Activated T-cell treated with anti-CD3 and anti-CD28 coated beads for 4 hours (primary cell): ENCODE measurements at places on chromosomes 7 and 10.

GRCh38 chr10:113390896-113391295 is 162.0 kb upstream of the HABP2 start:
- DNase-seq = no peak

DNA sequence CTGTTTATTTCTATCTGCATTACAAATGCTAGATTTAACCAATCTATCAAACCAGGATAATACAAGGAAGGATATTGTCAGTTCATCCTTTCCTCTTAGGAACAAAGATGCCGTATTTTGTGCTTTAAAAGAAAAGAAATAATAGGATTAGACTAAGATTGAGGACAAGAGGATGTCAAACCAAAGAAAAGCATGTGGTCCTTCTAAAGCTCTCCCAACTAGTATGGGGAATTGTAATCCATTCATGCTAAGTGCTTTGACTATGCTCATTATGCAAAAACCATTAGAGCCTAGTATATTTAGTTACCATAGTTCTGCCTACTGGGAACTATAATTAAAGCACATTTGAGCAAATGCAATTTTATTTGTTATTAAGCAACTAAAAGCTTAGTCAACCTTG is 280.2 kb downstream of the GRM8 start:
- DNase-seq = no peak

DNA sequence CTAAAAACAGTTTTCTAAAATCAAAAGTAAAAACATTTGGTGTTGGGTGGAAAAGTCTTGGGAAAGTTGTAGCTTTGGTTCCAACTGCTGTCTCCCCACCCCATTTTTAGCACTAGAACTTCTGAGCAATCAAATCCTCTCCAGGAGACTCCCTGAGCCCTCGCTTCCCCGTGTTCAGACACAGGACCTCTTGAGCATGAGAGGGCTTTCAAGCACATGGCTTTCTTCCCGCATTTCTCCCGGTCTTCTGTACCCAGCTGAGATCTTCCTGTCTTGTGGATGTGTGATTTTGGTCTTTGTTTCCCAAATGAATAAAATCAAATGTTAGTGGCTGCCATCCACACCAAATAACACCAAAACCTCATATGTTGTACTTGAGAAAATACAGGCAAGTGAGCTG is 5.0 kb downstream of the CXCL12 start:
- no peak for DNase-seq

DNA sequence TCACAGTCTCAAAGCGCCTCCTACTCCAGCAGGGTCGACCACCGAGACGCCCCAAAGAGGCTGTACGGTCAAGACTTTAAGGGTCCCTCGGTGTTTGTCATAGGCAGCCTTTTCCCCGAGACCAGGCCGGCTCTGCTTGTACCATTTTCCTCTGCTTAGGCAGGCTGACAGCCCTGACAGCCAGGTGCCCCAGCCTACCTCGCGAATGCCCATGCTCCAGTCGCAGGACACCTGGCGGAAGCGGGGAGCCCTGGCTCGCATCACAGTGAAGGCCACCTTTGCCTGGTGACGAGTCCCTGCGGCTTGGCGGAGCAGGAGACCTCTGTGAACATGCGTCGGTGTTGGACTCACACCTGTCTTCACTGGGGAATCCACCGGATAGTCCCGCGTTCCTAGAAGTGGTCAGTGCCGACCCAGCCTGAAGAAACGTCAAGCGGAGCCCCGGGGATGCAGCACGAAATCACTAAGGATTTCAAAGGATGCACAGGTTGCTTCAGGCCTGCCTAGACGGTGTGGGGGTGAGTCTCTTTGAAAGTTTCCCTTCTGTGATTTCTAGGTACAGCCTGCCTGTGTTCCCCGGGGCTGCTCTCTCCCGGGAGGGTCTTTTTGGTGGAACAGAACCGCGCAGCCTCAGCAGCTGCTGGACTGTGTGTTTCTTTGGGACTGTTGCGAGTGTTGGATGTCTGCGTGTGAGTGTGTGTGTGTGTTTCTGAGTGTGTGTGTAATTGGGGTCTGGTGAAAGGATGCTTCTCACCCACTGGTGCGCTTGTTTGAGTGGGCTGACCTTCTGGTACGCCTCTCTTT is 30.5 kb upstream of the ZNF273 start:
- DNase-seq = no peak

DNA sequence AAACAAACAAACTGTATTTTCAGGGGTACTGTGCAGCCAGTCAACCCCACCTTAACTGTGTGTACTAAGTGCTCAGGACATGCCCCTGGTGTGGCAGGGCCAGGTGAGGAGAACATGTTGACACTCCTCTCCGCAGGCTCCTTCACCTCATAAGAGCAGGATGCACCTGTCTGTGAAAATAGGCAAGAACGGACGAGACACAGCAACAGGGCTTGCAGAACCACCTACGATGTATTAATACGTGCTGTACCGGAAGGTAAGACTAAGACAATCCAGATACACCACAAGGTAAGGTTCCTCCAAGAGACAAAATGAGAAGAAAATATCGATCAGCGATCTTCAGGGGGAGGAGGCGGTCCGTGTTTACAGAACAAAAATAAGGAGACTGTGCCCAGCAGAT is 65.8 kb upstream of the CAMK2B start:
- no peak for DNase-seq

DNA sequence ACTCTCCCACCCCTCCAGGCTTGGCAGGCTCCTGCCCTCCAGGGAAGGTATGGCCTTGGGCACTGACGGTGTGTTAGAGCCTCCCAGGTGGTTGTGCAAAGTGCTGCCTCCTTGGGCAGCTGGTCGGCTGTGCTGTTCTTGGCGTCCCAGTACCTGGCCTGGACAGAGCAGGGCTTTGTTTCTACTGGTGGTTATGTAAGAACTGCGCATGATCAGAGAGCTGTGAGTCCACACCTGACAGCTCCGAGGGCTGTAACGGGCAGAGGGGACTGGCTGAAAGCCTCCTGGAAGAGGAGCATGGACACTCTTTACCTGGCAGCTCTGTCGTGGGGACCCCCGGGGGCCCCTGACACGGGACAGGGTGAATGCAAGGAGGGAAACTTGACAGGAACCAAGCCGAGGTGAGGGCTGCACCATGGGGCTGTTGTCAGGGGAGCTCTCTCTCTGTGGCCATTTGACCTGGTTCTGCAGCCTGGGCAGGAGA is 3.1 kb upstream of the SFRP5 start:
- no peak for DNase-seq

DNA sequence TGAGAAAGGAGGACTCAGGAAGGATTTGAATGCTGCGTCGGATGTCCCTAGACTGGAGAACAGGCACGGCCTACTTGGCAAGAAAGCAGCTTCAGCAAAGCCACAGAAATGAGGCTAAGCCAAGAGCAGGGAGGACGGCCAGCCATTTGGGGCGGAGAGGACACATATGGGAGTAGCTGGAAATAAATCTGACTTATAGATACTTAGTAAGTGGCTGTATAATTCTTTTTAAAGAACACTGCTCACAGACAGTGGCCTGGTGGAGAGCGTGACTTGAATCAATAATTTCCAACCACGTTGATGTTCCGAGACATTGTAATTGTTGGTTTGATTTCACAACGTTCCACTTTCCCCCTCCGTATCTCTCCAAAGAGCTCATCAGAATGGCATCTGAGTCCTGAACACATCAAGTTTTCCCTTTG is 67.7 kb upstream of the JCAD start:
- no peak for DNase-seq

- DNase-seq = no peak
Observed at GRCh38 chr10:29585488-29585976, 49.2 kb downstream of the SVIL start.

DNA sequence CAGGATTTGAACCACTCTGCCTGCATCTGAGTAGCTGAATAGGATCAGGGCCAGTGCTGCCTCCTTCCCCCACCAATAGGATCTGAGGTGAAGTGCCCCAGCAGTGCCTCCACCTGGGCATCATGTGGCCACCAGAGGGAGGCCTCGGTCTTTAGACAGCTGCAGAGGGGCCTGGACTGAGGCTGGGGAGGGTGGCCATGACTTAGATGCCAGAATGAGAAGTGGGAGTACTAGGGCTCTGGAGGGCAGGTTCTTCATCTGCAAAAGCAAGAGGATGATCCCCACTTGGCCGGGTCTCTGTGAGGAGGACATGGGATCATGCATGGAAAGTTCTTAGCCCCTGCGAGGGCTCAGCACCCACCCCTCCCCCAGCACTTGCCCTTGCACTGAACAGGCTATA is 56.9 kb downstream of the NEUROG3 start:
- DNase-seq = no peak

- DNase-seq = no peak
Observed at GRCh38 chr7:42930889-42931288, 1.1 kb downstream of the PSMA2 start.

DNA sequence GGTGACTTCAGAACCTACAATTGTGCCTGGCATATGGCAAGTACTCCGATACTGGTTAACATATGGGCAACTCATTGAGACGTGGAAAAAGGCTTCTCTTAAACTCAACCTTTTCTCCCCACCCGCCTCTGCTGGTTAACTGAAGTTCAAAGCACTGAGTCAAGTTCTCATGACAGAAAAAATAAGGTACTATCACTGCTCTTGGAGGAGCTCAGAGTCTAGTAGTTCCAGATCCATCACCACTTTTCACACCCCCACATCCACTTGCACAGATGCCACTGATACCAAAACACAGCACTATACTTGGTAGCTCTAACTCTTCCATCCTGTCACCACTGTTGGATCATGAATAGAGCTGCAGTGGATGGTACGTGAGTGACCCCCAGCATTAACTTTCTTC is 36.2 kb downstream of the CCDC6 start:
- DNase-seq = no peak

GRCh38 chr7:98323597-98324322 is 42.3 kb downstream of the BRI3 start:
- DNase-seq = no peak

DNA sequence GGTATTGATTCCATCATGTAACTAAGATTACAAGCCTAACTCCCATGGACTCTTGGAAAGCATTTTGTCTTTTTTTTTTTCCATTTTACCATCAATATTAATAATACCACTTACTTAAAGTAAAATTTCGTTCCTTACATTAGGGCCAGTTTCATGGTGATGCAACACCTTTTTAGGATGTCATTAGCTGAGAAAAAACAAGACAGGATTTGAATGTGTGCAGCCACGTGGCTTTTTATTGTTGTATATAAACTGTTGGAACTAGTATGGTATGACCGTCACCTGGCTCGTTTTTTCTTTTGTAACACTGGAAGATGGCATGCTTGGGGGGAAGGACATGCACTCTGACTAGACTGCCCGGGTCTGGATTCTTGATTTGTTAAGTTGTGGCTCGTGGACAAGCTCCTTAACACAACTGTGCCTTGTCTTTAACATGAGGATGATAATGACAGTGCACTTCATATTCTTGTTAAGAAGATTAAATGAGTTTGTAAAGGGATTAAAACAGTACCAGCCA is 42.1 kb downstream of the ARHGAP21 start:
- no peak for DNase-seq

DNA sequence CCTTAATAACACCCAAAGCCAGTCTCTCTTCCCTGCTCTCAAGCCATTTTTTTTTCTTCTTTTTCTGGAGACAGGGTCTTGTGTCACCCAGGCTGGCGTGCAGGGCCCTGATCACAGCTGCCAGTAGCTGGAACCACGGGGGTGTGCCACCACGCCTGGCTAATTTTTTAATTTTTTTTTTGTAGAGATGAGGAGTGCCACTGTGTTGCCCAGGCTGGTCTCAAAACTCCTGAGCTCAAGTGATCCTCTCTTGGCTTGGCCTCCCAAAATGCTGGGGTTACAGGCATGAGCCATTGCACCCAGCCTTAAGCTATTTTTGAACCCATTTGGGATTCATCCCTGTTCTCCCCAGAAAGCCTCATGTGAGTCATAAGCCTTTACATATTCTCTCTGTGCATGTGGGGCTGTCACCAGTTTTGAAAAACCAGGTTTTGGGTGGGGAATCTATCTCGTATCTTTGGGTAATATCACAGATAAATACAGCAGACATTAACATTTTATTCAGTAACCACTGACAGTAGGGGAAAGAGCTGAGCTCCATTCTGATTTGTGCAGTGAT is 15.5 kb downstream of the ZNF487 start:
- DNase-seq = no peak

- DNase-seq = no peak
Observed at GRCh38 chr10:71661060-71661622, 58.4 kb downstream of the C10orf105 start.

- DNase-seq = no peak
Observed at GRCh38 chr10:29955329-29955935, 104.0 kb downstream of the JCAD start.

- DNase-seq = no peak
Observed at GRCh38 chr7:135822376-135822775, 73.8 kb upstream of the FAM180A start.

DNA sequence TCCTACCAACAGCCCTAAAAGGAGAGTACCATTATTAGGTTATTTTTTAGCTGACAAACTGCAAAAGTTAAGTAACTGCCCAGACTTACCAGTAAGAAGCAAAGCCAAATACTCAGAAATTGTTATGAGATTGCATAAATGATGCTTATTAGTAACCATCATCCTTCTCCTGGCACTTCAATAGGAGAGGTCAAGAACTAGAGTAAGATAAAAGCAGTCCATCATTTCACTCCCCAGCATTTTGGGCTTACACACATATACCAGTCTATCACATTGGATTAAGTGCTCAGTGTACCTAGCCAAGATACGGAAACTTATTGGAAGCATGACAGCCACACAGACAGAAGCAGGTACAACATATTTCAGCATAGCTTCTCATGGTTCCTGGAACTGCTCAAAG is 142.8 kb upstream of the EGR2 start:
- DNase-seq = no peak

DNA sequence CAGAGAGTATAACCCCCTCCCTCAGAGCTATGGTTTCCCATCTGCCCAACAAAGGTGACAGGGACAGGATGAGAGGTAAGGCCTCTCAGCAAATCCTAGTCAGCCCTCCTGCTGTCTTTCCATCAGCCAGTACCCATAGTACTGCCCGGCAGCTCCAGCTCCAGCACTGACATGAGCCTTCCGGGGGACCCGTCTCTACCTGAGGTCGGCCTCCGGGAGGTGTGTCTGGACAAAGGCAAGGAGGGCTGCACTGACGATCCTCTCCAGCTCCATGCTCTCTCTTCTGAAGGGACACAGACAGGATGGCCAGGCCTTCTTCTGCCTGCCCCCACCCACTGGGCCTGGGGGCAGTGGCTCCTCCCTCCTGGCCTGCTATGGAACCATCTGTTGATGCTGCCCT is 4.3 kb downstream of the FBXL15 start:
- DNase-seq = no peak

- no peak for DNase-seq
Observed at GRCh38 chr10:36412942-36413341, 712.5 kb upstream of the ANKRD30A start.

- no peak for DNase-seq
Observed at GRCh38 chr10:124152139-124153022, 59.0 kb upstream of the CHST15 start.

DNA sequence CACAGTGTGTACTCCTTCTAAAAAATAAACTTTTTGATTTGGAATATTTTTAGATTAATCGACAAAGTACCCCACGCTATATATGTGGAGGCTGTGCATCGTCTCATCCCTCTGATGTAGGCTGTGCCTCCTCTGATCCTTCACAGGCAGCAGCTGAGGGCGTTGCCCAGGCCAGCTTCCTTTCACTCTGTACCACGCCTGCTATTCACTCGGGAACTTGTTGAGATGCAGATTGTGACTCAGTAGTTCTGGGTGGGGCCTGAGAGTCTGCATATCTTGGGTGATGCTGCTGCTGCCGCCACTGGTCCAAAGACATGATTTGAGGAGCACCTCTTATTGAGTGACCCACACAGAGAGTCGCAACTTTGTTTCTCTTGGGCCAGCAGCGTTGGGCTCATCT is 7.9 kb upstream of the C10orf120 start:
- DNase-seq = no peak
